ENCODE measurements at places on chromosomes 4 and X.

- DNase-seq = no peak
Observed at GRCh38 chrX:107700317-107700774, 72.0 kb downstream of the PRPS1 start.

DNA sequence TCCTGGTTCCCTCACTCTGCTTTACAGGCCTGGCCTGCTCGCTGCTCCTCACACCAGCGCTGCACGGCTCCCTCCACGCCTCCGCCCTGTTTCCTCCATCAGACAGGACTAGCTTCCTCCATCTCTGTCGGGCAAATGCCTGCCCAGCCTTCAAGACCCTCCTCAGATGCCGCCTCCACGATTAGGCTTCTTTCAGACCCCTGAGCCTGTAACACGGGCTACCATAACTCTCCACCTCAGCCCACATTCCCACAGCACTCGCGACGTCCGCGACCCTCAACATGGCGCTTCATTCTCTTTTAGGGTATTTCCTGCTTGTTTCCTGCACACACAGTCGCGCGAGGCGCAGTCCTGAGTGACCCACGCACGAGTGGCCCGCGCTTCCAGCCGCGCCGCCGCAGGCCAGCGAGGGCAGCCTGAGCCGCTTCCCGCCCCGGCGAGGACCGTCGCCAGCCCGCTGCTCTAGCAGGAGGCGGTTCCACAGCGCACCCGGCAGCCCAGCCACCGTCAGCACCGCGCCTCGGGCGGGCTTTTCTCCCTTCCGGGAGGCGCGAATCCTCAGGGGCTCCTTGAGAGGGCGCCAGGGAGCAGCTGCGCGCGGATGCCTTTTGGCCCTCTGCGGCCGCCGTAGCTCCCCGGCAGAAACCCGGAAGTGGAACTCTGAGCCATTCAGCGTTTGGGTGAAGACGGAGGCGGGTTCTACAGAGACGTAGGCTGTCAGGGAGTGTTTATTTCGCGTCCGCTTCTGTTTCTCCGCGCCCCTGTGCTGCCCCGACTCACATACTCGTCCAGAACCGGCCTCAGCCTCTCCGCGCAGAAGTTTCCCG is at the start of gene FRG1:
TSS of gene FRG1 (plus strand) at position 695 of the 827 bp plus-strand sequence. CDS start 138 bp downstream, outside the sequence.
- DNase-seq = peak; percentile 97

- DNase-seq = peak; percentile 87
Observed at GRCh38 chr4:10743357-10743756, 58.8 kb upstream of the CLNK start.

DNA sequence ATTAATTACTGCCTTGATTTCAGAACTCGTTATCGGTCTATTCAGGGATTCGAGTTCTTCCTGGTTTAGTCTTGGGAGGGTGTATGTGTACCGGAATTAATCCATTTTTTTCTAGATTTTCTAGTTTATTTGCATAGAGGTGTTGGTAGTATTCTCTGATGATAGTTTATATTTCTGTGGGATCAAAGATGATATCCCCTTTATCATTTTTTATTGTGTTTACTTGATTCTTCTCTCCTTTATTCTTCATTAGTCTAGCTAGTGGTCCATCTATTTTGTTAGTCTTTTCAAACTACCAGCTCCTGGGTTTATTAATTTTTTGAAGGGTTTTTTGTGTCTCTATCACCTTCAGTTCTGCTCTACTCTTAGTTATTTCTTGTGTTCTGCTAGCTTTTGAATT is 32.1 kb downstream of the CDX4 start:
- DNase-seq = no peak

DNA sequence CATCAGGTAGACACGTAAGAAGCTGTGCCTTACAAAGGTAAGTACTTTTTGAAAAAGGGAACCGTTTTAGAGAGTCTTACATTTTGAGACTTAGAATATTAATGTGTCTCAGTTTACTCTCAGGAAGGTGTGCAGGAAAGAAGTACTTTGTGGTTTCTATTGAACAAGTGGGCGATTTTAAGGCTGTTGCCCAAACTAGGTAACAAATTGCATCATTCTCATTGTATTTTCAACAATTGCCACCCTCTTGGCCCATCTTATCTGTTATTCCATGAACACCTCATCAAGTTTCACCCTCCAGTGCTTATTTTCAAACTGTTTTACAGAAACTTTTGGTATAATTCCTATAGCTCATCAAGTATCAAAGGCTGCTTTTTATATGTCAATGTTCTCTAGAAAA is 158.3 kb downstream of the SLC4A4 start:
- no peak for DNase-seq

DNA sequence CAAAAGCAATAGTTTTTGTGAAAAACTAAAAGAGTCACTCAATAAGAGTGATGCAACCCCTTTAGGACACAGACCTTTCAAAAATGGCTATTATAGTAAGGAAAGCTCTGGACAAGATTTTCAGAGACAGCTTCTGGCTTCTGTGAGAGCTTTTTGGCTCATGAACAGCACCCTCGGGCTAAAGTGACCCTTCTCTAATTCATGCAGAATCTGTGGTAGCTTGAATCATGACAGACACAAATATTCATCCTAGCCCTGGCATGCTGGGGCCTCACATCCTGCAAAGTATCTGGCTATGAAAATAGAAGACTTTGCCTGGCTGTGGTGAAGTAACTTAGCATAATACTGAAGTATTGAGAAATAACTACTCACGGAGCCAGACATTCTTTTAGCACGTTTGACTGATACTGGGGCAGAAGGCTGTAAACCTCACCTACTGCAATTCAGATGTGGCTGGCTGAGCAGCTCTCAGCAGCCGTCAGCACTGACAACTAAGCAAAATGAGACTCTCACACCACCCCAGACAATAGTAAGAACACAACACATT is 327.3 kb downstream of the MAPK10 start:
- DNase-seq = no peak

DNA sequence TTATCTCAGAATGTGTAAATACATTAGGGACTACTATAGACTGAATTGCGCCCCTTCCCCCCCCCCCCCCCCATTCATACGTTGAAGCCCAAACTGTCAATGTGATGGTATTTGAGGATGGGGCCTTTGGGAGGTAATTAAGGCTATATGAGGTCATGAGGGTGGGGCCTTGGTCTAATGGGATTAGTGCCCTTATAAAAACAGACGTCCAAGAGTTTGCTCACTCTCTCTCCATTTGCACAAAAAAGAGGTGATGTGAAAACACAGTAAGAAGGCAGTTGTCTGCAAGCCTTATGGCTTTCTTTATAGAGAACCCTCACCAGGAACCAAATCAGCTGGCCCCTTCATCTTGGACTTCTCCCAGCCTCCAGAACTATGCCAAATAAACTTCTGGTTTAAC is 15.3 kb downstream of the SPACA5 start:
- no peak for DNase-seq

GRCh38 chr4:126687655-126688358 is 945.0 kb upstream of the INTU start:
- DNase-seq = no peak

DNA sequence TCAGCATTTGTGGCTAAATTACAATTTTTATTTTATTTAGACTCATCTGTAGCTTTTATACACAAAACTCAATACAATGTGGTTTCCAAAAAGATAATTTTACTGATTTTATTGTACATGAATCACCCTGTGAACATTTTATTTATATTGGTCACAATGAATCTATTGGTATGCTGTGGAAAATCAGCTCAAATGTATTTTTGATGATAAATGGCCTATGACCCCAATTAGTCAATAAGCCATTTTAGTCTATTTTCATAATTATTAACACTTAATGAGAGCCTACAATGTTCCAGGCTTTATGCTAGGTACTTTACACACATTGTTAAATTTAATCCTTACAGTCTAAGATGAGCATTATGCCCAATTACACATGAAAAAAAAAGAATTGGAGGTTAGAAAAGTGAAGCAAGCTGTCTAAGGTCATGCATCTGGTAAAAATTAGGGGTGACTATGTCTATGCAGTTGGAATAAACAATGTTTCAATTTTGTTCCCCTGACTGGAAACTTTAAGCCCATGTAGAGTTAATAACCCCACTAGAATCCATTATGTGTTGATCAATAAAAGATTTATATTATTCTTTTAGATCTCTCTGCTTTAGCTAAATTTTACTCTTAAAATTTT is 344.7 kb downstream of the PABPC4L start:
- no peak for DNase-seq

- DNase-seq = no peak
Observed at GRCh38 chrX:130974323-130974722, 71.3 kb upstream of the ENOX2 start.

DNA sequence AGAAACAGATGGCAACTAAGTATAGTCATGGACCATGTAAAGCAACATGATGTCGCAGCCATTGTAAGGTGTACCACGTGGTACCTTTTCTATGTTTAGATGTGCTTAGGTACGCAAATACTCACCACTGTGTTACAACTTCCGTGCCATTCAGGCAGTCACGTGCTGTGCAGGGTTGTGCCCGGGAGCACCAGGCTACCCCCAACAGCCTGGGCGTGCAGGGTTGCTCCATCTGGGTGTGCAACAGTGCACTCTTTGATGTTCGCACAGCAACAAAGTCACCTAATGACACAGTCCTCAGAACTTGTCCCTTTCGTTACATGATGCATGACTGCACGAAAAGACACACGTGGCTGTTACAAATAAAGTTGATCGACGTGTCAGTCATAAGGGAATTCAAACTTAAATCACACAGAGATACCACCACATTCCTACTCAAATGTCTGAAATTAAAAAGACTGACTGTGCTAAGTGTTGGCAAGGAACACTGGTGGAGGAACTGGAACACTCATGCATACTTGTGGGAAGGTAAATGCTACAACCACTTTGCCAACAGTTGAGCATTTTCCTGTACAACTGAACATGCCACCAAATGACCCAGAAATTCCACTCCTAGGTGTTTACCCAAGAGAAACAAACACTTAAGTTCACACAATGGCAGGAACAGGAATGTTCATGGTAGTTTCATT is 24.3 kb downstream of the CPLX1 start:
- no peak for DNase-seq

- peak; percentile 3 for DNase-seq
Observed at GRCh38 chrX:45191383-45191782, 9.3 kb downstream of the DIPK2B start.

DNA sequence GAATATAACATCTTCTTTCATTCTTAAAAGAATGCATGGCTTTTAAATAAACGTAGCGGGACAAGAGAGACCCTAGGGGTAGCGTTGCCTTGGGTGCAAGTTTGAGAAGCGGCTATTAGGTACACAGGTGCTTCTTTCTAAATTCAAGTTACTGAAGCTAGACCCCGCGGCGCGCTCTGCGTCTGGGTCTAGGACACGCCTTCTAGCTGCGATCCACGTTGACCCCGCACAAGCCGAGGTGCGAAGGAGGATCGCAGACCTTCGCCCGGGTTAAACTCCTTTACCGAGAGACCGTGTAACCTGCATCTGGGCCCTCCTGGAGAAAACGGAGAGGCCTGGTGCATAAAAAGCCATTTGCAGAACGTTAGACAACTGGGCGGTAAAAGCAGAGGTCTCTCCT is 25.5 kb upstream of the EXOC1L start:
- no peak for DNase-seq

DNA sequence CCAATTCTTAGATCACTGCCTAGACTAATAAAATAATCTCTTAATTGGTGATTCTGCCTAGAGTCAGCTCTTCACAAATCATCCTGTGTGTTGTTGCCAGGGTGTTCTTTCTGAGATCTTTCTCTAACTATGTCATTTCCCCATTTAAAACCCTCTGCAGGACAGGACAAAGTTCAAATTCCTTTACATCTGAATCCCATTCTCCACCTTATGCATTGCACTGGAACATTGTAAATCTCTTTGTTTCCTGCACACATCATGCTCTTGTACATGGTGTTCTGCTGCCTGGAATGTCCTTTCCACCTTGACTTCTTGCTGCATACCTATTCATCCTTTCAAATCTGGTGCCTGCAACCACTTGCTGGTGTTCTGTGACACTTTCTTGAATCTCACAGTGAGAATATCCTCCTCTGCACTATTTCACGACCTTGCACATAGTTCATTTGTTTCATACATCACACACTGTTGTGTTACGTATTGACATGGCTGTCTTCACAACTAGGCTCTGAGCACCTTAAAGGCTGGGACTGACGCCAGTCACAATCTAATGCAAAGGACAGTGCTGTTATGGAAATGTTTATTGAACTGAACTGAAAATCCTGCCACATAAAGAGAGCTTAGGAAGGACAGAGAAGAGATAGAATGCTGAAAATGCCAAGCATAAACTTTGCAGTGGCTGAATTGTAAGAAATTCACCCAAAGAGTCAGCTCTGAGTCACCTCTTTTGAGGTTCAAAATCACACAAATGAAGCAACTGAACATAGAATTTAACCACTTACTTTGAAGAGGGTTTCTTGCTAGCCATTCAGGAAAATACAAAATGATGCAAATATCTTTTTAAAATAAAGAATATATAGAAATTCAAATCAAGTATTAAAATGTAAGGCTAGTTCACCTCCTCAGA is 26.4 kb upstream of the SMIM14 start:
- DNase-seq = no peak

GRCh38 chrX:14529290-14529989 is at the start of gene GLRA2:
Gene GLRA2, plus strand, starts transcription at chrX:14529536. Its CDS starts 522 bp downstream, at chrX:14530058.
- DNase-seq = peak; percentile 5
